ENCODE measurements at places on chromosomes 7 and 10.

DNA sequence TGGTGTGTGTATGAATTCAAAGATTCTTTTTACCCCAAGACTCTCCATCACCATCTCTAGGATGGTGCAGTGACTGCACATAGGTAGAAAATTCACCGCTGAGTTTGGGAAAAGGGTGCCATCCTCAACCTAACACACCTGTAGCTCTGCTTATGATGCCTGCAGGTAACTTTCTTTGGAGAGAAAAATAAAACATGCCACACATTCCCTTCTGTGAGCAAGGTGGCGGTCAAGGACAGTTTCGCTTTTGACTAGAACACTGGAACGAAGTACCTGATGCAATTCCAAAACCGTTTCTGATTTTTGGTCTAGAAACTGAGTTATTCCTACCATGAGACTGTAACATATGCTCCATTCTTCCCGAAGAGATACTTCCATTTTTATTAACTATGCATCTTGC, 205.6 kb downstream of the FGFR2 start:
- DNase-seq, result no peak

GRCh38 chr10:101394524-101395133, 40.7 kb downstream of the BTRC start:
- no peak for DNase-seq

DNA sequence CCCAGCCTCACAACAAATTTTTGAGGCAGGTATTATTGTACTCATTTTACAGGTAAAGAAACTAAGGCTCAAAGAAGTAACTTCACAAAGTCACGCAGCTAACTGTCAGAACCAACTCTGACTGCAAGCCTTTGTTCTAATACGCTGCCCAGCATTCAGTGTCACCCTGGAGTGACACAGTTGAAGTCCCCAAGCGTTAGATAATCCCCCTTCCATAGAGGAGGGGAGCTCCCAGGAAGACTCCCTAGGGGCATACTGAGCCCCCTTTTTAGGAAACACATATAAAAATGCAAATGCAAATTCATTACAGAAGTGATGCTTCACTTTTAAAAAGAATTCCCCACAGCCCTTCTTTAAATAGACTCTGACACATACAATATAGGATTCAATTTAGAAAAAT, 101.0 kb upstream of the MACROH2A2 start:
- no peak for DNase-seq

- no peak for DNase-seq
These were observed 11.9 kb downstream of the STRA8 start for GRCh38 chr7:135245226-135246190.

DNA sequence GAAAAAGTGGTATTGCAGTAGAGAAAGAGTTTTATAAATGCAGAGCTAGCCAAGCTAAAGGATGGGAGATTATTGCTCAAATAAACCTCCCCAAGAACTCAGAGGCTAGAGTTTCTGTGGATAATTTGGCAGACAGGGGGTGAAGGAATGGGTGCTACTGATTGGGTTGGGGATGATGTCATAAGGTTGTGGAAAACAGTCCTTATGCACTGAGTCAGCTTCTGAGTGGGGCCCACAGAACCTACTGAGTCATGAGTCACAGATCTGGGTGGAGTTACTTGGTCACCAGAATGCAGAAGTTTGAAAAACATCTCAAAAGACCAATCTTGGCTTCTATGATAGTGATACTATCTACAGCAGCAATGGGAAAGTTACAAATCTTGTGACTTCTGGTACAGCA, 1146.7 kb downstream of the TYW1 start:
- no peak for DNase-seq

DNA sequence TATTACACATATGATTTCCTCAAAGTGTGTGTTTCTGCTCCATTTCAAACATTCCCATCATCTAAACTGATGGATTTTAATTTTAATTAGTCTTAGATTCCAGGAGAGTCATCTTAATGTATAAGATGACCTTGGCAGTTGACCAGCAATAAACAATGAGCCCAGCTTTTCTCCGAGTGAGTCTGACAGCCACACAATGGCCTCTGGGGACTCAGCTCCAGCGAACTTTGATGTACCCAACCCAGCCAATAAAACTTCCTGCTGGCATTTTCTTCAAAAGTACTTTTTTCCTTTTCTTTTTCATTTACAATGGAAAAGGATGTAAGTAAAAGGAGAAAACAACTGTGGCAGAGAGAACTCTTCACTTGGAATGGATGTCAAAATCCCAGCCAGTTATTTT, 139.1 kb upstream of the CTBP2 start:
- no peak for DNase-seq

DNA sequence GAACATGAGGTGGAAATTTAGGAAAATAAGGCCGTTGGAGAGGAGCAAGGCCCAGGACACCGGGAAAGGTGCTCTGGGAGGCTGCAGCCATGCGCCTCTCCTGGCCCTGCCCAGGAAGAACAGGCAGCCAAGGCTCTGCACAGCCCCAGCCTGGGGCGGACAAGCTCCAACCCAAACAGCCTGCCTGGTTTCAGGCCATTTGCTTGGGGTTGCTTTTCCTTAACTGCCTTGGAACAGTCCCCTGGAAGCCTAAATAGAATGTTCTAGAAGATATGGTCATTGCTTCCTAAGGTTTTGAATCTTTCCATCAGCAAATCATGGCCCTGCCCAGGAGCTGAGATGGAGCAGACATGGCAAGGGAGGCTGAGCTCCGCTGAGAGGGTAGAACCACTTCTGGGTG, 11.0 kb downstream of the VSTM4 start:
- no peak for DNase-seq

- no peak for DNase-seq
These were observed 60.0 kb downstream of the VTI1A start for GRCh38 chr10:112507046-112507445.

DNA sequence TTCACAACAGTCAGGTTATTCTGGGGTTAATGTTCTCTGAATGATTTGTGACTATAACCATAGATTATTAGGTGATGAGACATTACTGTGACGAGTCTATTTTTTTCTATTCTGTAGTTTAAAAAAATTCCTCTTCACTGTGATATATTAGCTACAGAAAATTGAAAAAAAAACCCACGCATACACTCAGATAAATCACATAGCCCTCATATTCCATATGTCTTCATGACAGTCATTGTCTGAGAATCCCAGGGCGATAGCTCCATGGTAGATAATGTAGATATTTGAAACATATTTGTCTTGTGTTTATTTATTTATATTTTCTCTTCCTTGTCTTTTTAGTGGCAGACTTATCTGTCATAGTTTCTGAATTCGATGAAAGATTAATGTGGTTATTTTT, 110.0 kb downstream of the CAMK1D start:
- DNase-seq, result no peak

GRCh38 chr7:108419961-108420908, 36.0 kb downstream of the NRCAM start:
- DNase-seq, result no peak

GRCh38 chr7:154864523-154864891, 138.4 kb downstream of the PAXIP1 start:
- no peak for DNase-seq

DNA sequence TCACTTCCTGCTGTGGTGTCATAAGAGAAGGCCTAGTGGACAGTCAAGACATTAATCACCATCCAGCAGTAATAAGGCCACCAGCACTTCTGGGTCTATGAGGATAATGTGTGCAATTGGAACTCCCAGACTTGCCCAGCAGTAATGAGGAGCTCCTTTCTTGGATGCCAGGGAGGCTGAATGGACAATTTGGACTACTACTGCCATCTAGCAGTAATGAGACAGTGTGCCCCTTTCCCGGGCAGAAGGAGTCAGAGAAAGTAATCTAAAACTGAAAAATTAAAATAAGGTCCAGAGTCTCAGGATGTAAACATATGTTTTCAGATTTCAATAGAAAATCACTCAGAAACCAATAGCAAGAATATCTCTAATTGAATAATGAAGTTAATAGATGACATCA, 400.4 kb downstream of the CDC14C start:
- no peak for DNase-seq

- no peak for DNase-seq
These were observed 8.6 kb downstream of the FAM241B start for GRCh38 chr10:69638642-69639041.

DNA sequence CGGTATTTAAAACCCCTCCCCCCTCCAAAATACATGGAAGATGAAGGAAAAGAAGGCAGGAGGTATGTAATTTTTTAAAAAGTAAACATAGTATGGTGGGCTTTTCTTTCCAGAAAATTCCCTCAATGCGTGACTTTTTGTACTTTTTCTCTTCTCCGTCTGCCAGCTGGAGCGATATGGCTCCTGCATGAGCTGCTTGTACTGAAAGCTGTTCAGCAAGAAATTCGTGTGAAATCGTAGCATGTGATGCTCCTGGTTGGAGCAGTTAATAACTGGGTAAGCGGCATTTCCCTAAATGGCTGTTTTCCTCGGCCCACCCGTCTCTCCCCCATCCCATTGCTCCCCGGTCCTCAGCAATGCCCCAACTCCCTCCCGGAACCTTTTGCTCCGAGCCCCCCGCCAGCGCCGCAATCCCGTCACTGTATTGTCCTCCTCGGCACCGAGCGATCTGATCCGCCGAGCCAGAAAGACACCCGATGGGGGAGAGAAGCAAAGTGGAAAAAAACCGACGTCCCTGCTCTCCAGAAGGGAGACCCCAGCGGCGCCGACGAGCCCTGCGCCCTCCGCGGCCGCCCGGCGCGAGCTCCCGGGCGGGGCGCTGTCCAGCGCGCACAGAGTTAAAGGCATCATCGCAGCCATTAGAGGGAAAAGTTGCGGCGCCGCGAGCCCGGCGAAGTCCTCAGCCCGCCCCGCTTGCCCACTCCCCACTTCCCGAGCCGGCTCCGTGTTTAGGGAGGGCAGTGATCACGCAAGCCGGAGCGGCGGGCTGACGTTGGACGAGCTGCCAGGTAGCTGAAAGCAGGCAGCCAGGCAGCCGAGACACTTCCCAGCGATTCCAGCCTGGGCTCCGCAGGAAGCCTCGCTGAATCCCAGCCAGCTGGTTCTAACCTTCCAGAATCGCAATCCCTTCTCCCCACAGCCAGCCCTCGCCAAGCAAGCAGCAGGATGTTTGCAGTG, at the start of gene VSTM2A:
Gene VSTM2A (plus strand): TSS at position 707 of the 957 bp plus-strand sequence. CDS start 356 bp downstream, outside the sequence.
- DNase-seq, result no peak

- DNase-seq, result no peak
These were observed 28.9 kb upstream of the INHBA start for GRCh38 chr7:41731493-41732435.

DNA sequence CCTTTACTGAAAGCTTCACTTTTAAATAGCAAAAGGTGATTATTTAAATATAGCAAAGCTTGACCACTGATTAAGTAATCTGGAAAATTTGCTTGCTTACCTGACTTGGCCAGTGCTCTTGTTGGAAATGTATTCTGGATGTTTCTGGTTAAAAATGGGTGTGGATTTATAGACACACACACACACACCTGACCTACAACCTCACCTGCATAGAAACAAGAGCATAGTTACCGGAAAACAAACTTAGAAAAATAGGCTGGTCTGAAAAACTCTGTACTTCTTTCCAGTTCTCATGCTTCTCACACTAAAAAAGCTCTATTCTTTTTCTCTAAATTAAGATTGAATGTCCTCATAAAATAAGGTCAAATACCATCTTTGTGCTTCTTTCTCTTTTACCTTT, at the start of gene AGR3:
Gene AGR3 (minus strand): TSS at position 140 of the 400 bp plus-strand sequence. CDS start 3,365 bp downstream, outside the sequence.
- no peak for DNase-seq

GRCh38 chr10:97119058-97119745, 66.6 kb downstream of the SLIT1 start:
- no peak for DNase-seq

DNA sequence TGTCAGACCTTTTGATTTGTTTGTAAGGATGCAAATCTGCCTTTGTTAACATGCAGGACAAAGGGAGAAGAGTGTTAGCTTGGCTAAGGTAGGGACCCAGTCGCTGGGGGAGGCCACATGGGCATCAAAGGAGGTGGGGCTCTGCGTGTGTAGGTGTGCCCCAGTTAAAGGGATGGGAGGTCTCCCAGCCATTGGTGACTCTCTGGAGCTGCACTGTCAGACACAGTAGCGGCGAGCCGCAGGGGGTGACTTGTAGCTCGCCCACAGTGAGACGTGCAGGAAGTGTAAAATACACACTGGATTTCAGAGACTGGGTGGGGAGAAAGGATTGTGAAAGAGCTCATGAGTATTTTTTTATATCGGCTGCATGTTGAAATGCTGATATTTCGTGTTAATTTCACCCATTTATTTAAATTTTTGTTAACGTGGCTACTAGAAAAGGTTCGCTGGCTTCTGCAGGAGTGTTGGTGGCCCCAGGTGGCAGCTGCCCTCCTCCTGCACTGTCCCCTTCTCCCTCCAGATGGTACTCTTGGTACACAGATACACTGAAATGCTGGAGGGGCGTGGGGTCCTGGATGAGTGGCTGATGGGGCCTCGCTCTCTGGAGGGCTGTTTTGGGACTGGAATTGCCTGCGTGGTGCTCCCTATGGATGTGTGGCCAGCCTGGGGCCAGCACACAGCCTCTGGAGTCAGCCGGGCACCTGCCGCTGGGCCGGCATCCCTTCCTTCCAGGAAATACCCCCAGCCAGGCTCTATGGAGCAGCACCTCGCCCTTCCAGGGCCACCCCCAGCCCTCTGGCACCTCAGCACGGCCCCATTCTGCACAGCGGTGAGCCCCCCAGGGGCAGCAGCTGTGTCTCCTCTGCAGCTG, 59.2 kb downstream of the LHPP start:
- no peak for DNase-seq

DNA sequence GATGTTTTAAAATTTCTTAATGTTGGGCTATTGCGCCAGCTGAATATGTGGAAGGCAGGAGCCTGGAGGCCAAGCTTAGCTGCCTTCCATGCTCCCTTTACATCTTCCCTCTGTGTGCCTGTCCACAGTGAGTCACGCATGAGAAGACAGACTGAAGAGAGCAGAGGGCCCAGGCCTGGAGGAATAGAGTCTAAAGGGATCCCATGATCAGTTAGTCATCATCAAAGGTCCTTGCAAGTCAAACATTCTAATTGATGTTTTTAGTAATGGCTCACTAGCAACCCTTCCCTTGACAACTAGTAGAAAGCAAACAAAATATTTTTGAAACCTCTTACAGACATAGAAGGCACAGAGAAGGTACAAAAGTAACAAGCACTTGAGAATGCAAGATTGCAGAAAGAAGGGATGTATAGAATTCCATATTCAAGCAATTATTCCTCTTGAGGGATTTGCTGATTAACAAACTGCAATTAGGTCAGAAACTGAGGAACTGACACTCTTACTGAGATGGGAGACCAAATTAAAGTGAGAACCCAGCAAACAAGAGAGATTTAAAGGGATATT, 30.7 kb upstream of the APBB1IP start:
- DNase-seq, result no peak

DNA sequence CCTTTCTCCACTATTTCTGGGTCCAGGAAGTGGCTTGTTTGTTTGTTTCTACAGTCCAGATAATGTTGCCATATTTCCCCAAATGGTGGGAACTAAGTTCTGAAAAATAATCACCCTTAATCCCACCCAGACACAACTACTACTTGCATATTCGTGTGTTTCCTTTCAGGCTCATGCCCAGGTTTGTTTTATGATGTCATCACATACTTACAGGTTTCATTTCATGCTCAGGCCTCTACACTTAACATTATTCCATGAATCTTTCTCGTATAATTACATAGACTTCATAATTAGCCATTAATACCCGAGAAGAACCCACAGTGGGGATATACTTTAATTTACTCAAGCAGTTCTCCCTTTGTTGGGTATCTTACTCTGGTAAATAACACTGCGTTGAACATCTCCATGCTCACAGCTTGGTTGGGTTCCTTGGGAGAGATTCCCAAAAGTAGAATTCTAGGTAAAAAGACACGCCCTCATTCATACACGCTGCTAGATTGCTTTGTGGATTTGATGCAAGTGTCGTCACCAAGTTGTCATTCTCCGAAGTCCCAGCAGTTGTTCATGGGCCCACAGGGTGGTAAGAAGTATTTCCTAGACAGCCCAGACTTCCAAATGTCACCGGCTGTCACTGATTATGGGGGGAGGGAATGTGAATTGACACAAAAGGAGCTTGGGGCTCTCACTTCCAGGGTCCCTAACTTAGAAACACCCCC, 42.6 kb downstream of the UNC5B start:
- DNase-seq, result no peak

All from stimulated activated CD8-positive, alpha-beta memory T cell treated with anti-CD3 and anti-CD28 coated beads, Interleukin-4, amount 100 ng/mL, for 1 hour (primary cell).